ENCODE measurements at places on chromosomes 13 and 19.

- no peak for DNase-seq
Observed at GRCh38 chr13:53778937-53779336, 750.3 kb downstream of the OLFM4 start.

GRCh38 chr13:37515226-37515625, 83.3 kb downstream of the POSTN start:
- no peak for DNase-seq

DNA sequence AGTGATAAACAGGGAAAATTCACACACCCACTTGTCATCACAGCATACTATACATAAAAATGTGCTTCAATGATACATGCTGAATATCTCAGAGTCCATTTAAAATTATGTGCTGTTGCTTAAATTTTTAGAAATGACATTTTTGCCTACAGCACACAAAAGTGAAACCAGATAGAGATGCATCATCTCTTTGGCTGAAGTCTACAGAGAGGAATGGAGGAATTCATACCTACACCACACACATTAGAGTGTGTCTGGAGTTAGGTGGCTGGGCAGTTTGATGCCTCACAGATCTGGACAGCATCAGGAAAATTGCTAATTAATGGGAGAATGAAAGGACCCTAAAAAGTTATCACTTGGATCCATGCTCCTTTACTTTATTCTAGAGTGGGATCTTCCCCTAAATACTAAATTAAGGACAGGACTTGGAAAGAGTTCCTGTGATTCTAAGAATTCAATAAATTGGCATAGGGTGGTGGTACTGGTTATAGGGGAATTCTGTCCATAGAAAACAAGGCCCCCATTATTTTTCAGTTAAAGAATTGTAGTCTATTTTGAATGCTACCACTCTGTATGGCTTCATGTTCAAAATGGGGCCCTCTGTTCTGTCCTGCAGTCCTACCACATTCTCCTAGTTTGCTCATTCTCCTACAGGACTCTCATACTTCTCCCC, 41.3 kb downstream of the RCBTB2 start:
- DNase-seq = no peak

DNA sequence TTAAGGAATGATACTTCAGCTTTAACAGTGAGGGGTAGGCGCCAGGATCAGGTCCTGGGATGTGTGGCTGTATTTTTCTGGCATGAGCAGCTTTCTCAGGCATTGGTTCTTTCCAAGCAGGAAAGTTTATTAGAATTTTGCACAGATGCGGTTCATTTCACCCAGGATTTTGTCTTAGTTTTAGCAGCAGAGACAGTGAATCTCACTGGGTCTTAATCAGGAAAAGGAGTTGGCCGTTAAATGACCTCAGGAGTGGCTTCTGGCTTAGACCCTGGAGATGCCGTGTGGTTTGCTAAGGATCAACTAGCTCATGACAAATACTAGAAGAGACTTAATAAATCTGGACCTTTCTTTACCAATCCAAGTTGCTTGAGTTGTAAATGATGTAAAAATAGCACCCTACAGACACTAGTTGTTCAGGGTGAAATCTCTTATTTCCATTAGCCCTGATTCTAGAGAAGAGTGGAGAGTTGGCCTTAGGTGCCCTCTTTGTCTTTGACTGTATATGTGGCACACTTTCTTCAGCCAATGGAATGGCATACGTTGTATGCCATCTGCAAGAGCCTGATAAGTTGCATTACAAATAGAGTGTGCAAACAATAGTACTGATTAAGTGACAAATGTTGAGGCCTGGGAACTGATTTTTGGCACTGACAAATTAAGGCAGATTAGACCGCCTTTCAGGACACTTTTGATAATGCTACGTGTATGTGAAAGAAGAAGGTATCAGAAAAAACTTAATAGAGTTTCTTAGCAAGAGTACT, 34.0 kb downstream of the LRCH1 start:
- DNase-seq = no peak

GRCh38 chr19:11499890-11500420, 5.7 kb downstream of the ZNF653 start:
- DNase-seq = no peak

DNA sequence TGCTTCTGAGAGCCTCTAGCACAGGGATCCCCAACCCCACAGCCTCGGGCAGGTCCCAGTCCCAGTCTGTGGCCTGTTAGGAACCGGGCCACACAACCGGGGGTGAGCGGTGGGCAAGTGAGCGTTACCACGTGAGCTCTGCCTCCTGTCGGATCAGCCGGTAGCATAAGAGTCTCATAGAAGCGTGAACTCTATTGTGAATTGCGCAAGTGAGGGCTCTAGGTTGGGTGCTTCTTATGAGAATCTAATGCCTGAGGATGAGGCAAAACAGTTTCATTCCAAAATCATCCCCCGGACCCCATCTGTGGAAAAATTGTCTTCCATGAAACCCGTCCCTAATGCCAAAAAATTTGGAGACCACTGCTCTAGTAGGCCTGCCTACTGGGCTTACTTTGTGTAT, 87.0 kb upstream of the UBL3 start:
- no peak for DNase-seq

DNA sequence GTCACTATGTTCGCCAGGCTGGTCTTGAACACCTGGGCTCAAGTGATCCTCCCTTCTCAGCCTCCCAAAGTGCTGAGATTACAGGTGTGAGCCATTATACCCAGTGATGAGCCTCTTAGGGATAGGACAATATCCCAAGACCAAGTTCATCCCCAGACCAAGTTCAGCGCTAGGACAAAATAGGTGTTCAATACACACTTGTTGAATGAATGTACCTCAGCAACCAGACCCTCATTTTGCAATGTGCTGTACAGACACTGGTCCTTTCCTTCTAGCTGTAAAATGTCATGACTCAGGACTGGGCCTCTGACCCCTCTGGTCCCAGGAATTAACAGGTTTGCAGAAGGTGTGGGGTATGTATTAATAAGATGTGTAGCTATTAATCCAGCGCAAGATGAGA, 246.0 kb downstream of the TSHZ3 start:
- DNase-seq = no peak

GRCh38 chr13:103328899-103329298, 262.7 kb upstream of the SLC10A2 start:
- no peak for DNase-seq

DNA sequence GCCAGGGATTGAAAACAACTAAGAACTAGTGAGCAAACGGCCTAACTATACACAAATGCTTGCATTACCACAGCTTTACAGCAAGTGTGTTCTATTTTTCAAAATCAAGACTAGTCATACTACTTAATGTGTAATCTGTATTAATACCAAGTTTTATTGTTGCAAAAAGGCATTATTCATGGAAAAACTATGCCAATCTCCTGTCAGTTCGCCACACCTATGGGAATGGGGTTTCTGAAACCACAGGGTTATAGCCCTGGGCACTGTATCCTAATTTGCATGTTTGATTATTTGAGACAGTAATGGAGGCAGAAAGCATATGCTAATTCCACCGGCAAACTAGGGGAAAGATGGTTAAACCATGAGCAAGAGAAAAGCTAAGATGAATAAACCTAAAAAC, 14.3 kb downstream of the GAS6 start:
- DNase-seq = no peak

- DNase-seq = no peak
Observed at GRCh38 chr19:42313096-42313839, at the start of gene TMEM145. Gene TMEM145, plus strand, starts transcription at chr19:42313309. Its CDS starts 68 bp downstream, at chr19:42313377.

DNA sequence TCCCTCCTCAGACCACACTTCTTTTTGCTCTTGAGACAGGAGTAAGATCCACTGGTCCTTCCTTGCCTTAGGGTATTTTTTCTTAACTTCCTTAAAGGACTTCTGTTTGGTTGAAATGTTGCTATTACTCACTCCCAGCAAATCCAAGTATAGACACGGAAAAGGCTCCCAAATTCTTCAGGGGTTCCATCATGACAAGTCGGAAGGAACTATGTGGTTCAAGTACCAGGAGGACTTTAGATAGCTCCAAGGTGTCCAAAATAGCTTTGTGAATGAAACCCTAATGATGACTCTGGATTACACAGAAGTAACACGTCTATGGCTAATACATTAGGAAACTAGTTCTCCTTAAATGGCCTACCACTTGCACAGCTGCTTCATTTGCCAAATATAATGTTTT, 238.7 kb downstream of the KCTD12 start:
- no peak for DNase-seq

DNA sequence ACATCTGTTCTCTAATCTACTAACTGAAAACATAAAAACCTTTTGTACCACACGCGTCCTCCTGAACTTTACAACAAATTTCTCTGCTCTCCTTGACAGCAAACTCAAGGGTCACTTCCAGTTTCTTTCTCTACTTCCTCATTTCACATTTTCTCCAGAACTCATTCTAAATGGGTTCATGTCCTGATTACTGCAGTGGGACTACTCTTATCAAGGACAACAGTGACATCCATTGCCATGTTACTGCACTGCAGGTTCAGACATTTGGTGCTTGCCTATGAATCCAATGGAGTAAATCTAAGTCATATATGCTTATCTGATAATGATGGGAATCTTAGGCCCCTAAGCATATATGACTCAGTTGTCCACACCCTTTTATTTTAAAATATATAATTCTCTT, 35.3 kb downstream of the FPR3 start:
- DNase-seq = no peak

- DNase-seq = no peak
Observed at GRCh38 chr19:33815380-33816340, 19.0 kb downstream of the KCTD15 start.

GRCh38 chr19:47839913-47840312, 18.2 kb downstream of the CRX start:
- no peak for DNase-seq

- DNase-seq = no peak
Observed at GRCh38 chr13:60213236-60213744, 49.6 kb upstream of the DIAPH3 start.

- no peak for DNase-seq
Observed at GRCh38 chr13:106230450-106230849, 305.0 kb downstream of the EFNB2 start.

GRCh38 chr19:16927883-16928282, 39.1 kb downstream of the F2RL3 start:
- no peak for DNase-seq

- no peak for DNase-seq
Observed at GRCh38 chr19:33971073-33971472, 174.4 kb downstream of the KCTD15 start.

- no peak for DNase-seq
Observed at GRCh38 chr19:18401580-18402112, 4.2 kb upstream of the LRRC25 start.

DNA sequence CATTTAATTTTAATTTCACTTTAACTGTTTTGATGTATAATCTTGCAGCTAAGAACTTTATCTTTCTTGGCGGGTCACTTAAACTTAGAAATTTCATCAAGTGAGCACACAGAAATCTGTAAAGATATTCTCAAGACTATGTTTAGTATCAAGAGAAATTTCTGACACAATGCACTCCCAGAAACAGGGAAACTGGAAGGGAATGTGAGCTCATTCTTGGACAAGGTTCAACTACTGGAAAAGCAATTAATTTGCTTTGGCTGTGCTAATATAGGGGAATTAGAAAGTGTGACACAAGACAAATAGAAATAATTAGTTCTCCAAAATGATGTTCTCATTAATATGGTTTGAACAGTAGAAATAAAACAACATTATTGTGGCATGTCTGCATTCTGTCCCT, 402.3 kb downstream of the DACH1 start:
- DNase-seq = no peak

- no peak for DNase-seq
Observed at GRCh38 chr19:44648631-44649251, 5.0 kb downstream of the PVR start.

GRCh38 chr13:110627761-110628476, 12.6 kb downstream of the NAXD start:
- no peak for DNase-seq

- no peak for DNase-seq
Observed at GRCh38 chr13:99014522-99014921, 36.7 kb upstream of the DOCK9 start.

- no peak for DNase-seq
Observed at GRCh38 chr13:41401366-41401765, 56.0 kb upstream of the RGCC start.

- no peak for DNase-seq
Observed at GRCh38 chr19:31274251-31275067, 74.8 kb downstream of the TSHZ3 start.

- DNase-seq = no peak
Observed at GRCh38 chr13:59356607-59357006, 807.1 kb downstream of the DIAPH3 start.
